Osteoblast (primary cell): ENCODE measurements at places on chromosomes 5 and 9. TPM values are rescaled to one million over a fixed set of nuclear protein-coding genes. Genes with fewer than 3 reads are reported as not detected.

The RGS7BP gene
- under 0.01 and 0.36 TPM in 2 replicates for total RNA-seq

The PALM2AKAP2 gene
- 19.4 and 25.3 TPM in 2 replicates for total RNA-seq

The LRRC70 gene
- 1.4 and 1.8 TPM in 2 replicates for total RNA-seq

The CDKN2B gene
- total RNA-seq: 50.7 and 51.9 TPM in 2 replicates

The SLC28A3 gene
- 0.59 and 0.72 TPM in 2 replicates for total RNA-seq

The BARHL1 gene
- total RNA-seq: not detected in 2 replicates

The SHOC1 gene
- total RNA-seq: under 0.01 TPM in 2 replicates

The ZNF474 gene
- 0.29 and 0.72 TPM in 2 replicates for total RNA-seq

The STK32A gene
- 1.2 and 1.8 TPM in 2 replicates for total RNA-seq

The ACOT12 gene
- 0.29 TPM in 1 of 2 replicates, not detected in the other for total RNA-seq

The NME5 gene
- total RNA-seq: 5.9 and 6.5 TPM in 2 replicates

The EHMT1 gene
- 38.0 and 46.3 TPM in 2 replicates for total RNA-seq

The PCDHB16 gene
- total RNA-seq: 1.1 and 3.5 TPM in 2 replicates

The CDC25C gene
- 1.8 TPM in 2 replicates for total RNA-seq

The ENC1 gene
- total RNA-seq: 86.0 and 109 TPM in 2 replicates
